Tongue (tissue), 3 donors: ENCODE measurements at places on chromosomes 13 and 19. TPM values are rescaled to one million over a fixed set of nuclear protein-coding genes. Genes with fewer than 3 reads are reported as not detected.

The CEACAM6 gene
- 6.7 TPM for total RNA-seq

The SIAH3 gene
- 0.10 TPM for total RNA-seq

The CYSLTR2 gene
- 0.31 TPM for total RNA-seq

The IL11 gene
- total RNA-seq, result not detected

DNA sequence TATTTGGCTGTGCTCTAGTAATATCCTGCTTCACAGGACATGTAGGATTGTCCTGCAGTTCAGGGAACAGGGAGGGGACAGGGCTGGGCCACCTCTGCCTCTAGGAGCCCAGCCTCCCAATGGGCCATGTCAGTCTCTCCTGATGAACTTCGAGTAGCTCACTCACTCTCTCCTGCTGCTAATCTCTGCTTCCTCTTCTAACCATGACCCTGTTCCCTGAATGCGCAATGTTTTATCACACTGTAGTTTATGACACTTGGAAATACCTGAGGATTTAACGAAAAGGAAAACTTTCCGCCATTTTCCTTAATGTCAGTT is 9.2 kb downstream of the PARP4 start:
- no peak for DNase-seq

GRCh38 chr13:25905611-25906010 is 146.2 kb downstream of the SHISA2 start:
- no peak for DNase-seq

- no peak for DNase-seq
Measured at GRCh38 chr13:29857085-29857484, 6.7 kb upstream of the UBL3 start.

DNA sequence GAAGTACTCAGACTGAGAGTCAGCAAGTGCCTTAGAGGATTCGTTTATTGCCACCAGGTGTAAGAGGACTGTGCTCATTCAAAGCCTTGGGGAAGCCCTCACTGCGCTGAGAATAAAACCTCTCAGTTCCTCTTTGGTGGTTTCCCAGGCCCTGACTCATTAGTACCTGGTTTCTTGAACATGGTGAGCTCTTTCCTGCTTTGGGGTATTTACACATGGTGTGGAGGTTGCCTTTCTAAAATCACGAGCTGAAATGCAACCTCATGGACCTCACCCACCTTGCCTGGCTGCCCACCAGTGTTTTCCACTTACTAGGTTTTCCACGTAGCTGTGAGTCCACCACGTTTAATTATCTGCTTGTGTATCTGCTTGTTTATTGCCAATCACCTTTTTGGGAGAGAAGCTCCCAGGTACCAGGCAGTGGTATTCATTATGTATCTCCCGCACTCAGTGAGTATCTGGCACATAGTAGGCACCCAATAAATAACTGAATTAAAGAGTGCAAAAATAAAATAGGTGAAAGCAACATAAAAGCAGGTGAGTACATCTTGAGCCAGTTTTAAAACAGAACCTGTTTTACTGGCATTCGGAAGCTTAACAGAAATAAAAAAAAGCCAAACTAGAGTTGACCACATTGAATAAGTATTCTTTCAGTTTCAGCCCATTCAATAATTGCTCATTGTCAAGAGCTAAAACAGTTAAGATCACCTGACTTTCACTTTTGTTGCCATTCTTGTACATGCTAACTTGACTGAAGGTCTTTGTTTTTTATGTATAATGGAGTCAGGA is 533.0 kb downstream of the MYO16 start:
- DNase-seq, result no peak

DNA sequence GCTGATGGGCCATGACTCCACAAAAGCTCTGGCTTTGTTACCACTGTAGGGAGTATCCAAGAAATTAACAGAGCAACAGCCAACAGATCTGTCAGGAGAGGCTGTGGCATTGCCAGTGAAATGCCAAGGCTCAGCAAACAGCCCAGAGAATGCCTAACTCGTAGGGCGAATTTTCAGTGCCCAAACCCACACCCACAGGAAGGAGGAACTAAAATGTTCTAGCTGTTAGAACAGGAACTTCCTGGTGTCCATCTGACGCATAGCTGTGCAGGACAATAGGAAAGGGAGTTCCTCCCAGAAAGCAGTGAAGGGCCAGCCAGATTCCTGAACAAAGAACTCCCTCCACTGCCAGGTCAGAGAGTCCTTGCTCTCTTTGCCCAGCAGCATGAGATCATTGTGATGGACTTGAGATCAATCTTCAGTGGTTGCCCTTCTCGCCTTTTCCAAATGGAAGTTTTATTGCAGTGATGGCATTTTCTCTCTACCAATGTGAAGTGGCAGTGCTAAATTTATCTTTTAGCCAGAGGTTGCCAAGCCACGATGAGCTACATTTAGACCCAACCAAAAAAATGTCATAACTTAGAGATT is 224.2 kb upstream of the STARD13 start:
- no peak for DNase-seq

DNA sequence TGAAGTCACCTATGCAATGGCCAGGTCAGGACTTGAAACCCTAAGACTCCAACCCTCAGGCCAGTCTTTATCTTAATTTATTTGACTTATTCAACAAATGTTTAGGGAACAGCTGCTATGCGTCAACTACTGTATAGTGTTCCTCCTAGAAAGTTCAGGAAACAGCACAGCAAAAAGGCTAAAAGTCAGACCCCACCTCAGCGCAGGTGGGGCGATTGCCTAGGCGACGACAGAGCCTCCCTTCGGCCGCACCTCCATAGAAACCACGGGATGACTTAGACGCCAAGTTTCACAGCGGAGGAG is 502 bp downstream of the VRK3 start:
- DNase-seq, result no peak
